ENCODE measurements at places on chromosomes 1 and 21.

GRCh38 chr1:197341626-197342025 is 73.6 kb downstream of the CRB1 start:
- DNase-seq: no peak

- no peak for DNase-seq
Observed at GRCh38 chr1:14165371-14165801, 433.1 kb upstream of the KAZN start.

- DNase-seq: no peak
Observed at GRCh38 chr1:155188268-155188667, 14.6 kb downstream of the TRIM46 start.

GRCh38 chr1:155008015-155008941 is 5.7 kb downstream of the ZBTB7B start:
- no peak for DNase-seq

- no peak for DNase-seq
Observed at GRCh38 chr1:238501290-238501689, 610.6 kb upstream of the ZP4 start.

DNA sequence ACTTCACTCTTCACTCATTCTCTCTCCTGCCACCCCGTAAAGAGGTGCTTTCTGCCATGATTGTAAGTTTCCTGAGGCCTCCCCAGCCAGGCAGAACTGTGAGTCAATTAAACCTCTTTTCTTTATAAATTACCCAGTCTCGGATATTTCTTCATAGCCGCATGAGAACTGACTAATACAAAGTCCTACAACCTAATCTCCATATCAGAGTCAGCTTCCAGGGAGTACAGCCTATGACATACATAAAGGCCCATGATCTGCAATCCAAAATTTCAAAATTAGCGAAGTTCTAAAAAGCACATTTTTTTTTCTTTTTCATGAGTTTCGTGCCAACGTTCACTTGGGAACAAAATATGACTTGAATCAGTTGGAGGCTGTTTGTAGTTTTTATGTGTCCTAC is 256.9 kb upstream of the DUSP10 start:
- no peak for DNase-seq

- DNase-seq: no peak
Observed at GRCh38 chr1:162381383-162381782, at the start of gene C1orf226. Gene C1orf226 (plus strand): TSS chr1:162381728. CDS start chr1:162381902, 174 bp downstream.

GRCh38 chr1:9315411-9316079 is 22.9 kb downstream of the SPSB1 start:
- peak; percentile 89 for DNase-seq

DNA sequence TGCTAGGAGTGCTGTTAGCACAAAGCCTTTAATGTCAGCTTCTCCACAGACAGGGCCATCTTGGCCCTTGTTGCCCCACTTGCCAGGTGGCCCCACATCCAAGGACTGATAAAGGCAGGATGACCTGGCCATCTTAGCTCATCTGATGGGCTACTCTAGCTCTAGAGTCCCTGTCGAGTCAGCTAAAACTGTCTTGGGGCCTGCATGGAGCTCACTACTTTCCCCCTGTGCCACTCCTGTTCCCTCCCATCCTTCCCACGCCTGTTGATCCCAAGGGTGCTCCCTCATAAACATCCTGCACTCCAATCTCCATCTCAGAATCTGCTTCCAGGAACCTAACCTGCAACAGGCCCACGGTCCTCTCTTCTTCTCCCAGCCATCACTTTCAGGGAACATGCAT is 652 bp upstream of the GPX7 start:
- no peak for DNase-seq

DNA sequence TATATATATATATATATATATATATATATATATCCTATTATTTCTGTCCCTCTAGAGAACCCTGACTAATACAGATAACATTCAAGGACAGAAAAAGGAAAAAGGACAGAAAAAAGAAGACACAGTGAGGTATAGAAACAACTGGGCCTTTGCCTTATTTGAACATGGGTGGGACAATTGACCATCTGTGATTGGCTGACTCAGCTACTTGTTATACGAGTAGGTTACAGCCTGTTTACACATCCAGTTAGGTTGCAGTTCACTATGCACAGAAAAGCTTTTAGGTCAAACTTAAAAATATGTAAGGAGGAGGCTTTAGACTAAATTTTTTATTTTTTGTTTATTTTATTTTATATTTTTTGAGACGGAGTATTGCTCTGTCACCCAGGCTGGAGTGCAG is 39.8 kb upstream of the RGS8 start:
- no peak for DNase-seq

- peak; percentile 51 for DNase-seq
Observed at GRCh38 chr1:19344372-19344810, 32.3 kb downstream of the SLC66A1 start.

- no peak for DNase-seq
Observed at GRCh38 chr1:6426972-6427350, 2.4 kb downstream of the ESPN start.

- no peak for DNase-seq
Observed at GRCh38 chr1:219883400-219884332, 44.7 kb downstream of the SLC30A10 start.

- no peak for DNase-seq
Observed at GRCh38 chr1:177922209-177922608, 47.6 kb downstream of the SEC16B start.

DNA sequence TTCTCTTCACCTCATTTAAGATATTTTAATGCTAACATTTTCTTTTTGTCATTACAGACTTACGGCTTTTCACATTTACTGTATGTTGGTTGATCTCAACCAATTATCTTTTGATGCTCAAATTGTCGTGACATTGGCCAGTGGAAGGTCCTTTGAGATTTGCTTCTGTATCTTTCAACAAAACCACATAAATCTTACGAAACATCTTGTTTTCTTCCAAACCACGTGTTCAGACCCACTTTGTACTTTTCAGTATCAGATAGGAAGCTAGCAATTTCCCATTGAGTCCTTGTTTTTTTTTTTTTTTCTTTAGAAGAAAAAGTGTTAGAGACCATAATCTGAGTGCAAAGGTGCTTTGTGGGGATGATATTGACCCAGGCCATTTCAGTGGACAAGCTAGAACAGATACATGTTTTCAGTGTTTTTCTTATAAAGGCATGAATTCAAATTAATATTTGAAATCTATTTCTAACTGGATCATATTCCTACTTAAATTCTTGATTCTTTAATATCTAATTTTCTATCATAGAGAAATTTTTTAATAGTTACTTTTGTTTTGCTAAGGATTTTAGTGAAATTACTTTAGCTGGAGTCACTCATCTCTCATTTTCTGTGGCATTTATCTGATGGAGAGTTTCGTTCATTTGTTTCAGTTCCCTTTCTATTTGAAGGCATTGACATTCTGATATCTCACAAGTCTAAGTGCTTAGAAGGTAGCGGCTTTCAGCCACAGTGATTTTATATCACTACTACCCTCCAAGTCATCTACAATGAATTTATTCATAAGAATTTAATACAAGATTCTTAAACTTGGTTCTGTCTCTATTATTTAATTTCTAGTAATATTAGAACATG is 26.7 kb downstream of the ATG4C start:
- DNase-seq: peak; percentile 70

All from RPMI8226 (cell line).